ENCODE measurements at places on chromosomes 4 and X.

DNA sequence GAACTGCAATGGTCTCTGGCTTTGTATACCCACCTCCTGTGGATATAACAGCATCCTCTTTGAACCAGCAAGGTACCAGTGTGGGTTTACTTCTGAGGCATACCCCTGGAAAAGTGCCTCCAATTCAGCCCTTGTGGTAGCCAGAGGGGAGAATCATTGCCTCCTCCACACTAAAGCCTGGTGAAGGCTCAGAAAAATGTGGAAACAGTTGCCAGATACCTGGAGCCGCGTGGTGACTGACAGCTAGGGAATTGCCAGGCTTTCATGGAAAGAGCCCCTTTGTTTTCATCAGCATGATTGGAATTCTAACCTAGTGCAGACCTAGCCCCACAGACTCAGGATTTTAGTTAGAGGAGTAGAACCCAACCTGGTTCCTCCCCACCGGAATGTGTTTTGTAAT, 168.6 kb upstream of the KLF3 start:
- DNase-seq: no peak

DNA sequence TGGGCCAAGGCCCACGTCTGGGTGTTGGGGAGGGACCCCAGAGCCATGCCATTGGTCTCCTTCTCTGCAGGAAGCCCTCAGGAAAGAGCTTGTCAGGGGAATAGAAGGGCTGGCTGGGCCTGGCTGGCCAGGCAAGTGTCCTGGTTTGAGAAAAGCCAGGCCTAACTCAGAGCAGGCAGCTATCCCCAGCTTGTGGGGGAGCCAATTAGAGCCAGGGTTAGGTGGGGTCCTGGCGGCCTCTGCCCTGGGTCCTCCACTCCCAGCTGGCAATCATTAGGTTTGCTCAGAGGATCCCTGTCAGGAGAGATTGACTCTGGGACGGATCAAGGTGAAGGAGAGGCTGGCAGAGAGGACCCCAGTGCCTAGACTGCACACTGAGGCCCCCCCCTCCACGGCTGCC, 64.8 kb downstream of the PJA1 start:
- no peak for DNase-seq

GRCh38 chrX:72735561-72735960, 21.5 kb upstream of the PHKA1 start:
- no peak for DNase-seq

- peak; percentile 76 for DNase-seq
Measured at GRCh38 chr4:155906554-155907247, 3.2 kb downstream of the TDO2 start.

GRCh38 chrX:23752740-23753415, 9.8 kb upstream of the ACOT9 start:
- DNase-seq: no peak

DNA sequence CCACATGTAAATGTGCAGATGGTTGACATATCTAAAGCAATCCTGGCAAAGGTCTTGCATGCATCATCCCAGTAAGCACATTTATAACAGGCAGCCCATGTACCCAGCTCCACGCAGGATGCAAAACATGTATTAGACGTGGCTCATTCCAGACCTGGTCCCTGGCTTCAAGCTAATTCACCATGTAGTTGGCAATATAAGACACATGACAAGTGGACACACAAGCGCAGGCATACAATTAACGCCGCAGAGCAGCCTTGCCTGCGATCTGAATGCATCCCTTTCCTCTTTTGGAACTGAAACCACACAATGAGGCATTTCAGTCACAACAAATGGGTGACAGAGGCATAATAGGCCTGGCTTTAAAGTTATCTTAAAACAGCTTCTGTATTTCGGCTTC, 114.5 kb upstream of the TRIM2 start:
- DNase-seq: no peak

- no peak for DNase-seq
Measured at GRCh38 chrX:120014354-120015130, 62.9 kb downstream of the RHOXF2B start.

DNA sequence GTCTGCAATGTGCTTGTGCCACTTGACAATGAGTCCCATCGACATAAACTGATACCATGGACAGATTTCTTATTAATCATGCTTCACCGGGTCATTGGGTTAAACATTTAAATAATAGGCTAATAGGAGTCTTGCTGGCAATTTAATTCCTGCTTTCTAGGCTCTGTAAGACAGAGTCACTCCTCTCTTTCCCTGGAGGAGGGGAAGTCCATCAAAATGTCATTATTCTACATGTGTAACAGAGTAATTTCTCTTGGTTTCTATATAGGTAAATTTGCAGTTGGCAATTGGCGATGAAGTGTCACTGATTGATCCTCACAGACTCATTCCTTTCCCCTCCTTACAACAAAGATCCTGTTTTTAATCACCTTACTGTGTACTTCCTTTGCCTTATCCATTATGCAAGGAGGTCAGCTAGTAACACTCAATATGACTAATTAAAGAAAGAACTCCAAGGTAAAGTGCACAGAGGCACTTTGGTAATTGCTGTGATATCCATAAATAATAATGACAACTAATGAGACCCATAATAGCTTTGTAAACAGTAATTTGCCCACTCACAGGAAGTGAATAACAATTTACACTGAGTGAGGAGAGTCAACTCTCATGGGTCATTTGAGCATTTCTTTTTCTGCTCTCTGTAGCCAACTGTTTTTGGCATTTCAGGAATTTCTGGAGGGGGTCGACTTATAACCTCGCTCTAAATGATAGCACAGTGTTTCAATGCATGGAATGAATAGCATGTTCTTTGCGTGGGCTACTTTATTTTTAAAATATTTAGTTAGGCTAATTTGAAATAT, 184.0 kb downstream of the UGT8 start:
- DNase-seq: no peak

GRCh38 chr4:52870225-52870624, 8.1 kb downstream of the RASL11B start:
- DNase-seq: no peak

DNA sequence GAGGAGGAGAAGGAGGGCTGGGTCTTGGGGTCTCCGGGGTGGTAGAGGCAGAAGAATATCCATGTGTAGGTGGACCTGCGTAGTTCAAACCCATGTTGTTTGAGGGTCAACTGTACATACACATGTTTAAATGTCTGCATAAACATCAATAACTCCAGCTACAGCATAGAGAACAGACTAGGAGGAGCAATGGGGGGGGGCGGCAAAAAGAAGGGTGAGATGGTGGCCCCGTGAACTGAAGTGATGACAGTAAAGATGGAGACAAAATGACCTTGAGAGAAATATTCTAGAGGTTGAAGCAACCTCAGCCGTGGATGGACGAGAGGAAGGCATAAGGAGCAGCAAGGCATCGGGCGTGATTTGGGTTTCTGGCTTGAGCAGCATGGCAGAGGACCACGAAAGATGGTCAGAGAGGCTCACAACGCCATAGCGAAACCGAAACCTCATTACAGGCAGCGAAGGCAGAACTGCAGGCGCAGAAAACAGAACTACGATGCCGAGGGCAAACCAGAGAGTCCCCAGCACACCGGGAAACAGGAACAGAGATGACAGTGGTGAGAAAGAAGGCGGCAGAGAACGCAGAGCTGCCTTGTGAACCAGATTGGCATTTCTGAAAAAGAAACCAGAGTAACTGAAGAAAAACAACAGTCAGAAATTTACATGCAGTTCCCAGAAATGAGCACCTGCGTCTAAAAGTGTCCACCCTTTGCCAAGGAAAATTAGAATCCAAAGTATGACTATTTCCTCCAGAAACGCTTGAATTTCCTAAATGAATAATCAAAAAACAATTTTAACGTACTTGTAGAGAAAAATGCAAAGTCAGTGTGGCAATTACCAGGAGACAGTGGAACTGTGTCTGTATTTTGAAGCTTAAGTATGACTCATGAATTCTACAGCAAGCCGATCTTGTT, 50.3 kb upstream of the ENPP6 start:
- DNase-seq: no peak

GRCh38 chr4:102641793-102642192, 119.0 kb downstream of the MANBA start:
- no peak for DNase-seq

DNA sequence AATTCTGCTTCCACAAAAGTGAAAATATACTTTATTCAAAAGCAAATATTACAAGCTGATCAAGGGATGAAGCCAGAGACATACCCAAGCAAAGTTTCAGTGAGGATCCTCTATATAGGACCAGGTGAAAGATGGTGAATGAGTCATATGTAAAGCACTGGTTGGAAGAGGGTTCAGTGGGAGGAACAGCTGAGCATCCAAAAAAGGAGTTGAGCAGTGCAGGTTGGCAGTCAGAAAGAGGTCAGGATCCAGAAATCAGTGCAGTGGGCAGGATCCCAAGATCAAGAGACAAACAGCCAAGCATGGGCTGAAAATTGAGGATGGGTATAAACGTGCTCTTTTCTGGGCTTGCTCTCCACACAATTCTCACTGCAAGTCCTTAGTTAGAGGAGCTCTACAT, 30.3 kb downstream of the OTC start:
- DNase-seq: no peak

DNA sequence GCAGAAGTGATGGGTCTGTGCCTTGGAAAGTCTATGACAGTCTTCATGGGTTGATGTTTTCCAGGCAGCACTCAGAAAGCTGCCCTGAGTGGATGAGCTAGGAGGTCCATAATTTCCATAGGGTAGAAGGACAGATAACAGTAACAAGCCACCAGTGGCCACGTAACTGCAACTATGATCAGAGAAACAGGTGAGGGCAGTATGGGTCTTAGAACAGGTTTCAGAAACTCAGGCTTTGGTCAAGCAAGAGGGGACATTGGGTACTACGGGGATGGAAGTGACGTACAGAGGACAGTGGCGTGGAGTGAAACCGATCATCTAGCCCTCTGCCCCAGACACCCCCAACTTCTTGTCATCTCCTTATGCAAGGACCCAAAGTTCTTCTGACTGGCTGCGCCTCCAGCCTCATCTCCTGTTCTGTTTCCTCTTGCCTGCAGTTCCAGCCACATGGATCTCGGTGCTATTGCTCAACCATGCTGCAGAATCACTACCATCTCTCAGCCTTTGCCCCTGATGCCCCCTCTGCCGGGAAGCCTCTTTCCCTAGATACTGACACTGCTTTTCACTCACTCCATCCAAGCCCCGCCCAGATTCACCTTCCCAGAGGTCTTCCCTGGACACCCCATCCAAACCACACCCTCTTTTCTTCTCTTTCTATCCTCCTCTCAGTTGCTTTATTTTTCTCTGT, 123.4 kb downstream of the MFAP3L start:
- DNase-seq: no peak

- DNase-seq: no peak
Measured at GRCh38 chr4:70236125-70236524, 6.3 kb upstream of the CSN3 start.

DNA sequence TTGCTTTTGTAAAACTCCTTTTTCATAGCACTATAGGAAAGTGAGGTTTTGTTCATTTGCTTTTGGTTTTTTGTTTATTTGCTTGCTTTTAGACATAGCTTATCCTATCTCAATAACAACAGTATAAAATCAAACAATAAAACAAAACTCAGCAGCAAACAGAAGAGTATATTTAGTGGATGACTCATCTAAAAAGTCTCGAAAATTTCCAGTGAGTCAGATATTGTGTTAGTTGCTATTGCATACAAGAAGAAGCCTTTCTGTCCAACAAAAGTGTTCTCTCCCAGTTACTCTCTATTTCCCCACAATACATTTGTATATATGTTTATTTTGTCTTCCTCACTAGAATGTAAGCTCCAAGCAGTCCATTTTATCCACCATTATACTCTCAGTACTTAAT, 36.0 kb upstream of the NPNT start:
- no peak for DNase-seq

- no peak for DNase-seq
Measured at GRCh38 chr4:10011277-10011676, 10.0 kb downstream of the SLC2A9 start.

DNA sequence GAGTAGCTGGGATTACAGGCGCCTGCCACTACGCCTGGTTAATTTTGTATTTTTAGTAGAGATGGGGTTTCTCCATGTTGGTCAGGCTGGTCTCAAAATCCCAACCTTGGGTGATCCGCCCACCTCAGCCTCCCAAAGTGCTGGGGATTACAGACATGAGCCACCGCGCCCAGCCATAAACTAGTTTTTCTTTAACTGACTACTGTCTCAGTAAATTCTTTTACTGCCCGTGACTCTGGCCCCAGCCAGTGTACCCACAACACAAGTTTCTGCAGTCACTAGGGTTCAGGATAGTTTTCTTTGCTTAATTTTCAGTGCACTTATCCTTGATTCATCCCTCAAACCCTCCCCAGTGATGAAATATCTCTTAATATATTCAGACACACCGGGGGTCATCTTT, 8.3 kb downstream of the SHROOM2 start:
- DNase-seq: no peak

GRCh38 chr4:78369679-78370078, 181.9 kb upstream of the ANXA3 start:
- DNase-seq: no peak

- DNase-seq: no peak
Measured at GRCh38 chr4:7384003-7384928, 50.5 kb downstream of the PSAPL1 start.

DNA sequence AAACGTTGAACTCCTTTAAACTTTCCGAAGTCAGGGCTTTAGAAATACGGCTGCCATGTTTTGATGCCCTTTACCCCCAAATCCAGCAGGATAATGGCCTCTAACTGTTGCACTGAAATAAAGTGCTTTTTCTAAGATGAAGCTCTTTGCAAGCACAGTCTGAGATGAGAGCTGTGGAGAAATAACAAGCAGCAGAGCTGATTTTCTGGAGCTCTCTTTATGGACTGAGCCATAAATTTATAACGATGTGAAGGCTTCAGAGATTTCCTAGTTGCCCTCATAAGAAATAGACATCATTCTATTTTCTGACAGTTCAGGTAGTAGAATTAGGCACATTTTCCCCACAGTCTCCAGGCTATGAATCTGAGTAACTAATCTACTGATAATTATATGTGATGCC, 567.3 kb downstream of the PDHA2 start:
- no peak for DNase-seq

- DNase-seq: no peak
Measured at GRCh38 chrX:103495786-103496185, 23.5 kb downstream of the RAB40A start.

- DNase-seq: no peak
Measured at GRCh38 chrX:103651151-103651773, 22.5 kb downstream of the TCEAL1 start.

- DNase-seq: no peak
Measured at GRCh38 chr4:7987148-7987989, 47.7 kb upstream of the AFAP1 start.

GRCh38 chrX:42821803-42822443, 44.0 kb upstream of the PPP1R2C start:
- DNase-seq: no peak

GRCh38 chrX:68307769-68308168, 125.5 kb downstream of the OPHN1 start:
- no peak for DNase-seq

GRCh38 chrX:132094164-132094563, 33.7 kb downstream of the FRMD7 start:
- no peak for DNase-seq

Data from NCI-H2171 (cell line).